Activated CD8-positive, alpha-beta memory T cell treated with anti-CD3 and anti-CD28 coated beads for 1 hour (primary cell): ENCODE measurements at places on chromosomes 3 and 15.

GRCh38 chr3:56894881-56895431 is 93.2 kb upstream of the ARHGEF3 start:
- DNase-seq = no peak

GRCh38 chr15:42264795-42265194 is 8.2 kb upstream of the GANC start:
- DNase-seq = no peak

DNA sequence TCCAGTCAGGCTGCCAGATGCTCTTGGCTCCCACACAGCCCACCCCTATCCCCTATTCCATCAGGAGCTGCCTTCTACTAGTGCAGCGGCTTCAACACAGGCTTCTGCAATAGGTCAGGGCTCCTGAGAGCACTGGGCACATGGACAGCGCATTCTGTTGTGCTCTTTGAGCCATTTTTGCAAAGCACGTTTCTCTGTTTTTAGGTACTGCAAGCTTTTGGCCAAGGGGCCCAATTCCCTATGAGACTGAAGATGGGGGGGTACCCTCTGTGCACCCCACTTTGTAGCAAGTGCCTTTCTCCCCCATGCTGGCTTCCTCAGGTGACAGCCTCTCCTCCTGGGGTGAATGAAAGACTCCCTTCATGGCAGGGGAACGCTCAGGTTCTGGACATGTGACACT is 31.2 kb downstream of the CHDH start:
- no peak for DNase-seq

- no peak for DNase-seq
Observed at GRCh38 chr15:83854950-83855707, 201.2 kb downstream of the ADAMTSL3 start.

DNA sequence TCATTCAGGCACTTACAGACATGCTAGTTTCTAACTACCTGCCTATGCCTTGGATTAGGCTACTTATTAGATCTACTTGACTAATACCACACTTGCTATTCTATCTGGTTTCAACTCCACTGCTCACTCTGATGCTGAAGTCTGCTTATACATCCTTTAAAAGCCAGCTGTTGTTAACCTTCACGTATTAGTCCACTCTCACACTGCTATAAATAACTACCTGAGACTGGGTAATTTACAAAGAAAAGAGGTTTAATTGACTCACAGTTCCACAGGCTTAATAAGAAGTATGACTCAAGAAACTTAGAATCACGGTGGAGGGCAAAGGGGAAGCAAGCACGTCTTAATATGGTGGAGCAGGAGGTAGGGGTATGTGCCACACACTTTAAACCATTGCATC is 47.7 kb upstream of the ANKRD28 start:
- no peak for DNase-seq

DNA sequence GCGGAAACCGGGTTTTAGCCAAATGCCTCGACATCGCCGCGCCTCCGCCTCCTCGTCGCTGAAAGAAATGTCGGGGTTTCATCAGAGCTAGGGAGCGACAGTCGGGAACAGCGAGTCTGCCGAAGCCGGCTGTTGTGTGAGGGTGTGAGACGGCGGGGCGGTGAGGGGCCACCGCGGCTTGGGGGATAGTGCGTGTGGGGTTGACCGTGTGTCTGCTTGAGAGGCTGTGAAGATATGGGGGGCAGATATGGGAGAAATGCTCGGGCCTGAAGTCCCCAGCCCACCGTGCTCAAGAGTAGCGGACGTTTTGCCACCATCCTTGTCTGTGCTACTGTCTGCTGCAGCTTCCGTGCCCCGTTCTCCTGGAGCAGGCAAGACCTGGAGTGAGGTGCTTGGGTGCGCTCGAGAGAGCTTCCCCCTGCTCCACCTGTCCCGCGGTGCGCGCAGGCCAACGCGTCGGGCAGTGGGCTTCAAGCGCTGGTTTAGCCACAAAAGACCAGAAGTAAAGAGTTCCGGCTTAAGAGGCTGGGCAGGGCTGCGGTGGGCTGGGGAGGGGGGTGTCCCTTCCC is 716 bp upstream of the ISLR2 start:
- no peak for DNase-seq

DNA sequence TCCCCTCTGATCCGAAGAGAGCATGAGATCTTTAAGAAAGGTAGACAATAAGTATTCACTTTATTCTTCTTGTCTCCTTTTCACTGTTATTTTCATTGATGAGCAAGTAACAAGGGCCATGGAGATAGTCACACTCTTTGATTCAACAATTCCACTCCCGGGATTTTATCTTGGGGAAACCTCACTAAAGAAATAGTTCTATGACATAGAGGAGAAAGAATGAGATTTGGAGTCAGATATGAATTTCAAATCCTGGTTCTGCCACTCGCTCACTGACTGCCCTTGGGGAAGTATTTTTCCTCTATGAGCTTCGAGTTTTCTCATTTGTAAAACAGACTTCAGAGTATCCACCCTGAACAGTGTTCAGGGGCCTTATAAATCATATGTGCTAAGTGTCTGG is 514.6 kb downstream of the NLGN1 start:
- no peak for DNase-seq

DNA sequence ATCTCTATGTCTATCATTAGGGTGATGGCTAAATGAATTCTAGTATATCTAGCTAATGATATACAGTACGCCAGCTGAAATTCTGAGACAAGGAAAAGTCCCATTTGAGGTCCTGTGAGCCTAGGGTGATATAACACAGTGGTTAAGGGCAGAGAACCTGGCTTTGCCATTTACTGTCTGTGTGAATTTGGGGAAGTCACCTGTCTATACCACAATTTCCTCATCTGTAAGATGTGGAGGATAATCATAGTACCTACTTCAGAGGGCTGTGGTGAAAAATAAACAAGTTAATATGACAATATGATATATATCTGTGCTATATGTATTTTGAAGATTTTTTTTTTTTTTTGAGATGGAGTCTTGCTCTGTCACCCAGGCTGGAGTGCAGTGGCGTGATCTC is 9.8 kb upstream of the ANKDD1A start:
- DNase-seq = no peak

DNA sequence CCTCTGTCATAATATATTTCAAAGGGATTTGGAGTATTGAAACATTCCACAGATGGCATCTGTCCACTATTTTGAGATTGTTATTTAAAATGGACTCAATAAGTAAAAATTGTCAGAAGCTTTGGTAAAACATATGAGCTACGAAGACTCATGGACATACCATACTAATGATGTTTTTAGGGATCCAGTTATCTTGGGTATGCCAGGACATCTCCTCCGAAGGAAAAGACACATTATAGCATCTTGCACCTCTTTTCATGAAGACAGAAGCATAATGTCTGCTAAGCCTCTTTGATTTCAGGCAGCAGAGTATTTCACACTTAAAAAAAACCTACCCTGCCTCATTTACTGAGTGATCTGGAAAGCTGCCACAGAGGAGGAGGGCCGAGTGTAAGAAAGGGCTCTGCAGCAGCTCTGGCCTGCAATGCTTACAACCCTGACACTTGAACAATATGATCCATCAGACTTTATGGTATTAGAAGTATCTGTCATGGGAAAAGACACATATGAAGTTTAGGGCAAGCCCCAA is 284.8 kb downstream of the TUSC7 start:
- no peak for DNase-seq

- no peak for DNase-seq
Observed at GRCh38 chr15:91884606-91885005, 31.1 kb downstream of the SLCO3A1 start.

DNA sequence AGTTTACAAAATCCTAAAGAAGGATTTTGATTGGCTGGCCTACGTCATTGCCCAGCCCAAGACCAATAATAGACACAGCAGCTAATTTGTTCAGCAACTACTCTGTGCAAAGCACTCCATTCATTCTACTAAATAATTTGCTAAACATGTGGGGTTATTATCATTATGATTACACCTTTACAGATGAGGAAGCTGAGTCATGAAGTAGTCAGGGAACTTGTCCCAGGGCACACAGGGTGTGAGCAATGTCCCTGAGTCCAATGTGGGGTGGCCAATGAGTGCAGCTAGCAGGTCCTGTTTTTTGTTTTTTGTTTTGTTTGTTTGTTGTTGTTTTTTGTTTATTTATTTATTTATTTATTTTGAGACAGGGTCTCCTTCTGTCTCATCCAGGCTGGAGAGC is 183.6 kb downstream of the ABHD5 start:
- DNase-seq = no peak

DNA sequence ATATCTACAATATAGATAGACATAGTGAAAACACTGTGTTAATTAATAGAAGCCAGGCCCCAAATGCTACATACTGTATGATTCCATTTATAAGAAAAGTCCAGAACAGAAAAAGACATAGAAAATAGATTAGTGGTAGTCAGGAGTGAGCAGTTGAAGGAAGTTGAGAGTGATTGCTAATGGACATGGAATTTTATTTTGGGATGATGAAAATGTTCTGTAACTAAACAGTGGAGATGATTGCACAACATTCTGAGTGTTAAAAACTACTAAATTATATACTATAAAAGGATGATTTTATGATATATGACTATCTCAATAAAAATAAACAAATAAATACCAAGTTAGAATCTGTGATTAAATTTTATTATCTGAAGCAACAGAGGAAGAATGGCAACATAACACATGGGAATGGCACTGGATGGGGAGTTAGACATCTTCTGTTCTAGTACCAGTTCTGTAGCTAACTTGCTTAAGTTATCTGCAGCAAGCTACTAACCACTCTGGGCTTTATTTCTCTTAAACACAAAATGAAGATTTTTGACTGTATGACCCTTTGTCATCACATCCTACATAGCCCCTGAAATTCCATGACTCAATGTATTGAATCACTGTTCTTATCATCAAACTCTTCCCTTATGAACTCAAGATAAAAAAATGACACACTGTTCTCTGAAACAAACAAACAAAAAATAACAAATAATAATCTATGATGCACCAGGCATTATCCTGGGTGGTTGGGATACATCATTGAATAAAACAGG is 612.7 kb downstream of the TBL1XR1 start:
- DNase-seq = no peak

DNA sequence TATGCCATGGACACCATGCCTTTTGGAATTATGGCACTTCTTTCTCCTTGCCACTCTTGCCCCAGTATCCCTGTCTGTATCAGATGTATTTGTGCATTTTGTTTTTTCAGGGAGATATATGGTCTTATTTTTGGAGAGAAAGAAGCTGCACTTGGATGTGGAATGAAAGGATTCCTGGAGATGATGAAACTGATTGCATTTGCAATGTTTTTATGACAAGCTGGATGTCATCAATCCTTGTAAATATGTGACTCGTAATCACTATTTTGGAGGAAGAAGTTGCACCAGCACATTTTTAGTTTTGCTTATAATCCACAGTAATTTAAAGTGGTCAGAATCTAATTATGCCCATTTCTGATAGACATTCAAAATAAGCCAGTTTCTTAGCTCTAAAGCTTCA is 165.0 kb downstream of the NR1D2 start:
- no peak for DNase-seq

GRCh38 chr15:28025413-28025812 is 73.7 kb downstream of the OCA2 start:
- DNase-seq = no peak

- no peak for DNase-seq
Observed at GRCh38 chr3:162602619-162603018, 1106.0 kb downstream of the OTOL1 start.

GRCh38 chr15:29031502-29032228 is 145.9 kb downstream of the APBA2 start:
- no peak for DNase-seq

- no peak for DNase-seq
Observed at GRCh38 chr15:77335298-77335697, 84.6 kb downstream of the PEAK1 start.

- no peak for DNase-seq
Observed at GRCh38 chr3:64397573-64397972, 172.3 kb upstream of the PRICKLE2 start.

DNA sequence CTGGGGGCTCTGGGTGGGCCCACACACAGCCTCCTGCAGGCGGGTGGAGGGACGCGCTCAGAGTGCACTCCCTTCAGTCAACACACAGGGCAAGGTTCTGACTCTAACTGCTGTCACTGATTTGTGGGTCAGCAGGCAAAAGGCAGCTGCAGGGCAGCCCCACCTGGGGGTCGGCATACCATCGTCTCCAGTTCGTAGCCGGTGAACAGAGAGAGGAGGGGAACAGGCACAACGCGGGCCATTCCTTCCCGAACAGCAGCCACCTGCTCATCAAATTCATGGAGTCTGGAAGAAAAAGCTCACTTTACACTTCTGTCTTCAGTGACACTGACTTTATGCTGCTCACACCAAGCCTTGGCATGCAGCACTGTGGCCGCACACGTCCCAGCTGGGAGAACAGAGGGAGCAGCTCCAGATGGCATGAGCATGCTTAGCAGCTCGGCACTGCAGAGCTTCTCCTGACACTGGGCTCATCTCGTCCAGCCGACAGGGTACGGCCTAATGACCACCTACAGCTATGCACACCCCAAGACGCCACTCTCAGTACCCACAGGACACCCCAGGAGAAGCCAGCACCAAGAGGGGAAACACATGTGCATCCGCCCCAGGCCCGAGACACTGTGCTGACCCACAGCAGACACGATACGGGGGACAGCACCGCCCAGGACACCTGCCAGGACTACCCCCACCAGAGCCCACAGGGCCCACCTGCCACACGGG is 14.4 kb upstream of the OCA2 start:
- no peak for DNase-seq

GRCh38 chr3:48621461-48621869 is at the start of gene TMEM89:
Gene TMEM89 (minus strand): TSS chr3:48621769. CDS start chr3:48621756, 13 bp downstream.
- DNase-seq = no peak

DNA sequence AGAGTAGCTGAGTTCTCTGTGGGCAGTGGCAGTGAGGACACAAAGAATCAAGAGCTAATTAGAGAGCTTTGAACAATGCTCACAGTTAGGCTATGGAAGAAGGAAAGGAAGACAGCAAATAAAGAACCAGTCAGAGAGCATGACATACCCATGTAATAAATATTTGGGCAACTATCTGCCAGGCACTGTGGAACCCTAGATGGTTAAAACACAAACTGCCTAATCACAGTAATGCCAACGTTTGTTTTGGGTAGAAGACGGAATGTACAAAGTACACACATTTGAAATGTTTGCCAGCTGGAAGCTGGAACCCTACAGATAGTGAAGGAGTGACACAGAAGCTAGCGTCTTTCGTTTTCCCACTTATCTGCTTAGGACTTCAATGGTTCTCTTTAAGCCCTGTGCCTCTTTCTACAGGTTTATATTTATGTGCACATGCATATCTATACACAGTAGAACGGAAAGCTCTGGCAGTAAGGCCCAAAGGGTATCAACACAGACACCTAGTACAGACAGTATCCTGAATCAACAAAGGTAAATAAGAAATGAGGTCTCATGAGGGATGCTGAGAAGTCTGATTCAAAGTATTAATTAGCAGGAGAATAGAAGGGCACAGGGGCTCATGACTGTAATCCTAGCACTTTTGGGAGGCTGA is 44.6 kb downstream of the ANKRD28 start:
- DNase-seq = no peak
